ENCODE measurements at places on chromosomes 3 and 15.

DNA sequence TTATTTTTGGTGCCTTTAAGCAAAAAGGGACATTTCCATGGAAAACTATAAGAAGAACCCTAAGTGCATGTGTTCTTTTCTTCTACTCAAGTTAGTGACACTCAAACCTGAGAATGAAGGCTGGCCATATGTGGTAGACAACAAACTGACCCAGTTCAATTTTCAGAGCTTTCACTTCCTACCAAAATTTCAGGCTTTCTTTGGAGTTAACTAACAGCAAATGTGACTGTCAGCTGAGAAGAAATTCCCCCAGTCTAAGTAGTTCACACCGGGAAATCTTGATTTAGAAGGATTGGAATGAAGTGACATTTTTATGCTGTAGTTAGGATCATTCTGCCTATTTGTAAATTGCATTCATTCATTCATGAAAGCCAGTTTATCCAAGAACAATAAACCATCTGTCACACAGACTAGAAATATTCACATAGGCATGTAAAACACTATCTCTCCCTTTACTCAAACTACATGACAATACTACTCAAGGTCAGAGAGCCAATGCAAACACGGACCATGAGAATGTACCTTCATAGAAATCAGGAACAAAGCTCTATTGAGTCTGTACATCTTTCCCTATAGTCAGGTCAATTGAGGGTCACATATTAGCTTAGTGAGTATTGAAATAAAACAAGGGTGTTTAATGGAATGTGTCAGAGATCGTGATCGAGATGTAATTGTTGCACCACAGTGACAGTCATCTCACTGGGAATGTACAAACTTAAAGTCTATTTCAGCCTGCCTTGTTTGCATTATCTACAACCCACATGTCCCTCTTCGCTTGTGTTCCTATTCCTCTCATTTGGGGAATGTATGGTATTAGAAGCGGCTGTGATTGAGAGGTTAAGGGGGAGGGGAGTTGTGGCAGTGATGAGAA, 113.8 kb upstream of the TGFBR2 start:
- DNase-seq = no peak

- DNase-seq = no peak
Observed at GRCh38 chr3:2420919-2421318, 322.3 kb downstream of the CNTN4 start.

DNA sequence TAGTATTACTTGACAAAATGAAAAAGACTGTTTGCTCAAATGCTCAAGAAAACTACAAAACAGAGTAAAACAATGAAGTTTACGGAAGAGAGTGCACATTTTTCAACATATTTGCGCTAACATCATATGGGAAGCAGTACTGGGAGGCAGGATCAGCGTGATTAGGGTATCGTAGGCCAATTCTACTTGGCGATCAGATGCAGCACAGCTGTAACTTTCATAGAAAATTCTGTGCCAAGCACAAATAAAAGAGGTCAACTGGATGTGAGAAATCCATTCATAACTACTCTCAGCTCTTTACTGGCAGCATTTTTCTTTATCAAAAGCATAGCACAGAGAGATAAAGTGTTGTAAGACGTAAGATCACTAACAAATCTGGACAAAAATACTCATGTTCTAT, 1196.3 kb upstream of the GBE1 start:
- no peak for DNase-seq

- no peak for DNase-seq
Observed at GRCh38 chr3:53694046-53694445, 152.2 kb downstream of the CHDH start.

DNA sequence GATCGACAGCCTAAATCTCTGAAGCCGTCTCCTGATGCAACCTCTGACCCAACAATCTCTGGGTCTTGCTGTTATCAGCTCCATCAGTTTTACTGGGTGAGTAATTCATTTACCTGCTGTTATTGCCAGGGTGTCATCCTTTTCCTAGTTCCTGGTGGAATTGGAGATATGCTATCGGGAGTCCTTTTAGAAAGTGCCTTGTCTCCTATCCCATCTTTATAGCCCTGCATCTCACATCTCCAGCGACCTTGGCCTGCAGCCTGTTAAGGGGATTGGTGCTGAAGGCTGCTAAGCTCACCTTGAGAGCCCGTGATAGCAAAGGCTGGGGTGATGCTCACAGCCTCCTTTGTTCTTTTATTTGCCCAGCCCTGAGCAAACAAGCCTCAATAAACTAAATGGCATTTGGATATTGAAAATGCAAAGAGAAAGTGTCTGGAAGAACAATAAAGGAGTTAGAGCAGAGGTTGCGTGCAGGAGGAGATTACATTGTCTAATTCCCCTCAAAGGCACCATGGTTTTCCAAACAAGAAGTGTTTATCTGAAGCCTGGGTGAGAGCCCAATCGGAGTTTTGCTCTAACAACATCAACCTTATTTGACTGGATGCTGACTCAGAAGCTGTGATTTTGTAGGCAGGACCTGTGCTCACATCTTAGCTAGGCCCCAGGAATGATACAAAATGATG, 101.8 kb downstream of the RPLP1 start:
- DNase-seq = no peak

GRCh38 chr15:60047701-60048100, 43.6 kb downstream of the FOXB1 start:
- DNase-seq = no peak

GRCh38 chr15:43095243-43095642, 10.6 kb downstream of the UBR1 start:
- no peak for DNase-seq

- DNase-seq = no peak
Observed at GRCh38 chr15:38528294-38528693, 36.3 kb downstream of the RASGRP1 start.

DNA sequence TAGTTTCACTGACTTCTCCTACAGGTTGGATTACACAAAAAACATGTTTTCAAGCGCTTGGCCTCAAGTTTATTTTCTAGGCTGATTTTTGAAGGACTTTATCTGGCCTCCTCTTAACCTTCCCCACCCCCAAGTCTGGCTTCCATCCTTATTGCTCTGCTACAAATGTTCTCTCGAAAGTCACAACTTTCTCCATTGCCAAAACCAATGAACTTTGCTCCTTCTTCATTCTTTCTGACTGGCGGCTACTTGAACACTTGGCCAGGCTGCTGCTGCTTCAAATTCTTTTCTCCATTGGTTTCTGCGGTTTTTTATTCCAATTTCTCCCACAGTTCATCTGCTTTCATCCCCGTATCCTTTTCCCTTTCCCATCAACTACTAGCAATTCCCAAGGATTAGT, 106.6 kb downstream of the TOP2B start:
- DNase-seq = no peak

GRCh38 chr3:178446059-178446458, 90.2 kb upstream of the KCNMB2 start:
- DNase-seq = no peak

DNA sequence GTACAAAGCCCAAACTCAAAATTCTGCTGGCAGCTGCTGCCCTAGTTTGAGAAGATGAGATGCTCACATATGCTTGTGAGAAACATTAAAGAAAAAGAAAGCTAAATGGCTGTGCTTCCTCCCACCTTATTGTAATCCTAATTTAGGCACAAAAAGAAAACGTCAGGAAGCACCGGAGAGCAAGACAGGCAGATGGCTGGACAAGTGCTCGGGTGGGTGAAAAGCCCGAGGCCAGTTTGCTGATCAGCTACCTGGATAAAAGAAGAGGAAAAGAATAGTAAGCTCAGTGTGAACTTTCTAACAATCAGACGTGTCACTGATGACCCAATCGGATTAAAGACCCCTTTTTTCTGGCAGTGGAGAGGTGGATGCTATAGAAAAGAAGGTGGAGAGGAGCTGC, 368.0 kb upstream of the ATP10A start:
- no peak for DNase-seq

DNA sequence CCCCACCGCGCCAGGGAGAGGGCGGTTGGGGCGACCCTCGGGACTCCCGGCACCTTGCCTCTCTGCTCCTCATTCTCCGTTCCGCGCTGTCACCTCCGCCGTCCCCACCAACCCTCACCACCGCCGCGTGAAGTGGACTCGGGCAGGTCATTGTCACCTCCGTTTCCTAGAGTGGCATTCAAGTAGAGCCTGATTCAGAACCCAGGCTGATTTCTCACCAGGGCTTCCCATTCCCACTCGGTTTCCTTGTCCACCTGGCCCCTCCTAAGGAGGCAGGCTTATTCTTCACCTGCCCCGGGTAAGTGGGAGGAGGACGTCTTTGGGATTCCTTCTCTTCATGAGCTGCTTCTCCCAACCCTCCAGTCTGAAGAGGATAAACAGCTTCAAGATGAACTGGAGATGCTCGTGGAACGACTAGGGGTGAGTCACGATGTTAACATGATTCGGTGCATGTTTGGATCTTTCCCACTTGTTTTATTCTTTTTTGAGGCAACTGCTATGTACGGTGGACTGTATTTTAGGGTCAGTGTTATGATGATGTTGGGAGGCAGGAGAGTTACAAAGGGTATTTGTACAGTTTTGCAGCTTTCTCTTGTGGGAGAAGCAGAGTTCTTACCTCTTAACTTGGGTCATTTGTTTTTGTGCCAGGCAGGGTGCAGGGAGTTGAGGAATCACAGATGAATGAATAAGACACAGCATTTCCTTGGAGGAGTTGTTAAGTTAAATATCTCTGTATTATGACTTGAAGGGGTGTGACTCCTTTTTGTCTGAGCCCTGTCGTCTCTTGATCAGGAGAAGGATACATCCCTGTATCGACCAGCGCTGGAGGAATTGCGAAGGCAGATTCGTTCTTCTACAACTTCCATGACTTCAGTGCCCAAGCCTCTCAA, 692 bp downstream of the PSMD2 start:
- DNase-seq = no peak

- DNase-seq = no peak
Observed at GRCh38 chr15:73125219-73125618, 73.0 kb downstream of the NEO1 start.

- no peak for DNase-seq
Observed at GRCh38 chr3:42682301-42683070, 2.9 kb upstream of the KLHL40 start.

DNA sequence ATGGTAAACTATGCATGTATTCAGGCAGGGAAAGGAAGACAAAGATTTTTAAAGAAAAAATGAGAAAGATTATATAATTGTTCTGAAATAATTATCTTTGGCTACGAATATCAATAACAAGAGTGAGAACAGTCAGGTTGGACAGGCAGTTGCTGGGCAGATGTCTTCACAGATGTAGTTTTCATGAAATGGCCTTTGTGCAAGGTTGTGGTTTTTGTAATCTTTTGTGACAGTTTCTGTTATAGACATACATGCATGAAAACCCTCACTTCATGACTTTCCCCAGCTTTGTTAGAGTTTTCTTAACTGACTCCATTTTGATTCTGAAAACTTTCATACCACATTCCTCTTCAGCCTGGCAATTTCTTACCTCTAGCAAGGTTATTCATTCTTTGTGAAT, 34.9 kb upstream of the SLC25A36 start:
- DNase-seq = no peak

- no peak for DNase-seq
Observed at GRCh38 chr15:61403884-61404283, 174.8 kb upstream of the RORA start.

- DNase-seq = no peak
Observed at GRCh38 chr3:39346785-39347585, 17.5 kb downstream of the CCR8 start.

- no peak for DNase-seq
Observed at GRCh38 chr15:80233581-80233980, 18.4 kb downstream of the CTXND1 start.

DNA sequence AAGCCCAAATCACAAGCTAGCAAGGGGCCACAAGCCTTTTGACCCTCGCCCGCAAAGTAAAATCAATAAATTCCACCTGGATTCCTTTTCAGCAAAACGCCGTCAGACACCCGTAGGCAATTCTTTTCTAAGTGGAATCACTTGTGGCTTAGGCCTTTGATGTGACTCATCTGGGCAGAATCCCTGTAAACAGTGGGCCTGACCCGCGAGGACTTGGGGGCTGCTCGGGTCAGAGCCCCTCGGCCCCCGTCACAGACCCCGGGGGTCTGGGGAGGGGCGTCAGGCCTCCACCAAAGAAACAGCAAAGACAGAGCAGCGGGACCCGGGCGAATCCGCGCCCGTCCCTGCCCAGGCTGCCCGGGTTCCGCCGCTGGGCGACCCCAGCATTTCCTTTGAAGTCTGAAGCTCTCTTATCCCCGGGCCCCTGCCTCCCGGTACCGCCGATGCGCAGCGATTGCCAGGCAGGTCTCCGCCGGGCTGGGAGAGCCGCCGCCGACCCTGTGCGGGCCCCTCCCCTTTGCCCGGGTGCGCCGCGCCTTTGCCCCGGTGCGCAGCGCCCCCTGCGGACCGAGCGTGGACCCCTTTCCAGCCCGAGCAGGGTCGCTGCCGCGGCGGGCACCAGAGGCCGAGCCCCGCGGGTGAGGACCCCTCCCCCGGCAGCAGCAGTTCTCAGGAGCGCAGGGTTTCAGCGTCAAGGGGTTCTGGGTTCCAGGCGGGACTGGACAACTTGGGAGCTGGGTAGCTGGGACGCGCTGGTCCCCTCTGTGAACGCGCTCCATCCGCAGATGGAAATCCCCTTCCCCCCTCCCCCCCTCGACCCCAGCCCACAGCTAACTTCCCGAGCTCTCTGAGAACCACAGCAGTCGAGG, 178.3 kb downstream of the UACA start:
- DNase-seq = peak; percentile 41

- DNase-seq = no peak
Observed at GRCh38 chr15:45690581-45691260, 55.9 kb downstream of the SQOR start.

GRCh38 chr3:183220828-183221227, 32.2 kb upstream of the B3GNT5 start:
- no peak for DNase-seq

GRCh38 chr3:60013241-60013640, 963.4 kb upstream of the CFAP20DC start:
- DNase-seq = no peak

- DNase-seq = no peak
Observed at GRCh38 chr15:49163678-49164077, 6.4 kb upstream of the GALK2 start.

DNA sequence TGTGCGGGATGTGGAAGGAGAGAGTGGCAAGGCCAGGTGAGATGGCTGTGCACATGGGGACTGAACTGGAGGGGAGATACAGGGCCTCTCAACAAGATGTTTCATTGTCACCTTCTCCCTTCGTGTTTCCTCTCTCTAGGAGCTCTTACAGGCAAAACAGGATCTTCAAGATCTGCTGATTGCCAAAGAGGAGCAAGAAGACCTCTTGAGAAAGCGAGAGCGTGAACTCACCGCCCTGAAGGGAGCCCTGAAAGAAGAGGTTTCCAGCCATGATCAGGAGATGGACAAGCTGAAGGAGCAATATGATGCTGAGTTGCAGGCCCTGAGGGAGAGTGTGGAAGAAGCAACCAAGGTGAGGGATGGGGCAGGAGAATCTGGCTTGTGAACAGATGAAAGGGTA, 85.2 kb downstream of the CGNL1 start:
- DNase-seq = no peak

- peak; percentile 42 for DNase-seq
Observed at GRCh38 chr15:65791335-65792137, 557 bp downstream of the DENND4A start.

DNA sequence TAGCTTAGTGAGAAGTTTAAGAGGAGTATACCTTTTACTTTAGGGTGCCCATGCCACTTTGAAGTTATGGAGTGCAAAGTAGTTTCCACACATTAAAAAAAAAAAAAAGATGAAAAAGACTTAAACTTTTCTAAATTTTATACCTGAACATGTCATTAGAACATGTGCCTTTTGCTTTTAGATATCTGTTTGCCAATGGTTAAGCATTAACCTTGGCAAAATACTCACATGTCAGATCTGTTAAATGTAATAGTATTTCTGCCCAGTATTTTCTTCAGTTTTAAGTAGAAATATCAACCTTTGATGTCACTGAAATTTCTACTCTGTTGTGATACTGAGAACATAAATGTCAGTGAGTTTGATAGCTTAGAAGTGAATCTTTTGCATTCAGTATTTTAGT, 12.2 kb downstream of the ZFAND6 start:
- DNase-seq = no peak

All from stimulated activated CD4-positive, alpha-beta T cell treated with anti-CD3 and anti-CD28 coated beads, Interleukin-1b, Interleukin-23, amount 100 ng/mL, for 48 hours (primary cell).